ENCODE measurements at places on chromosomes 4 and X. TPM values are rescaled to one million over a fixed set of nuclear protein-coding genes. Genes with fewer than 3 reads are reported as not detected.

- H3K27me3 ChIP-seq, result no peaks in the 10 kb centered on the region
- no peak for DNase-seq
- H3K36me3 ChIP-seq, result no peaks in the 10 kb centered on the region
- no peak overlapping the region for H3K4me3 ChIP-seq
- 0 out of 2 replicates have a peak, but pooled peaks cover 6% of the 10 kb centered on the region for H3K4me1 ChIP-seq
- no peak overlapping the region for H3K27ac ChIP-seq
Measured at GRCh38 chr4:18012134-18012806, 9.3 kb downstream of the LCORL start.

The EPHA5 gene
- polyA plus RNA-seq, result not detected

- no peaks in the 10 kb centered on the region for H3K36me3 ChIP-seq
- peaks cover 12% of the 10 kb centered on the region for H3K4me1 ChIP-seq
- no peak overlapping the region for H3K4me3 ChIP-seq
- 0 out of 2 replicates have a peak, but pooled peaks cover under 1% of the 10 kb centered on the region for H3K27me3 ChIP-seq
- peak; percentile 28 for DNase-seq
- H3K27ac ChIP-seq, result no peak overlapping the region
Measured at GRCh38 chr4:165502916-165503907, 124.4 kb downstream of the CPE start.

The FMR1NB gene
- not detected for polyA plus RNA-seq

The GSTCD gene
- polyA plus RNA-seq, result 2.9 TPM

DNA sequence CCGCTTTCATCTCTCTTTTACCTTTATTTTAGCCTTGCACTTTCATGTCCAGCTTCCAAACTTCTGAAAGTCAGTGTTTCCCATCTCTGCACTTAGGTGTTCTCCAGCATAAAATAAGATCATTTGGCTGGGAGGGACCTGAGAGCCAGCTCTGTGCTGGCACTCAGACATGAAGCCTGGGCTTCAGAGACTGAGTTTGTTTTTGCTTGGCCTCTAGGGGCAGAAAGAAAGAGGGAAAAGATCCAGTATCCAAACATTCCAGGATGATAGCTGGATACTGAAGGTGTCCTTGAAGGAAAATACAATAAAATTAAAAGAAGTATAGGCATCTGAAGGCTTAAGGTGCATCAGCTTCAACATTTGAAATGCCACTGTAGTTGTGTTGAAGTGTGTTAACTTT lies 202.4 kb upstream of the ZIC3 start:
- H3K27ac ChIP-seq, result no peak overlapping the region
- H3K27me3 ChIP-seq, result no peaks in the 10 kb centered on the region
- H3K36me3 ChIP-seq, result no peaks in the 10 kb centered on the region
- H3K4me3 ChIP-seq, result no peak overlapping the region

The SH3D19 gene
- polyA plus RNA-seq, result 29.1 TPM

DNA sequence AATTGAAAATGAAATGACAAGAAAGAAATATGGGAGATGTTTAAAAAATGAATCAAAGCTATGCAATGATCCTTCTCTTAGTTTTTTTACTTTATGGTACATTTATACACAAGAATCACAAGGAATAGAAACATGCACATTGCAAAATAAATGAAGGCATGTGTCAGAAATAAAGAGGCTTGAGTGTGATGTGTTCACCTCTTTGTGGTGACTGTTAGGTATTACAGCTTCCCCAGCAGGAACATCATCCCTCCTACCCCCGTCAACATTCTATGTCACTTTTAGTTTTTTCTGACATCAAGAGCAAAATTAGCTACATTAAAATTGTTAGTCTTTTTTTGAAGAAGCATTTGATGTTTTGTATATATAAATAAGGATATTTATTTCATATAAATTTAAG lies 214.8 kb downstream of the SLC4A4 start:
- H3K36me3 ChIP-seq, result no peaks in the 10 kb centered on the region
- peaks cover 10% of the 10 kb centered on the region for H3K4me1 ChIP-seq
